ENCODE measurements at places on chromosomes 7 and 10.

DNA sequence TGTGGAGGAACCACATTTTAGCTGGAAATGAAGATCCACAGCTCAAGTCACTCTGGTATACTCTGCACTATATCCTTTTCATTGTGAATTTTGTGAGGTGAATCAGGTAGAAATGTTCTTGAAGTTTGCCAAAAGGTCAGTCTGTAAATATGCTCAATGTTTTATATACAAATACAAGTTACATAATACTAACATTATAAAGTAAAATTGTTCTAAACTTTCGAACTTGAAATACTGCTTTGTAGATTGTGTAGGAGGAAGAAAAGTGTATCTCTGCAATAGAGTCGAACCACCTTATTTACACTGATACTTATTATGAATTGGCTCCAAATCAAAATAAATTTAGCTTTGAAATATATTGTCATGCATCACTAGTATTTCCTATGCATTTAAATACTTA is 7.0 kb downstream of the MIOS start:
- no peak for DNase-seq

- no peak for DNase-seq
Measured at GRCh38 chr7:95493247-95493646, 7.5 kb downstream of the ASB4 start.

- DNase-seq, result no peak
Measured at GRCh38 chr7:88635149-88635548, 124.4 kb upstream of the ZNF804B start.

GRCh38 chr7:76338298-76339084 is 20.3 kb downstream of the YWHAG start:
- no peak for DNase-seq

- no peak for DNase-seq
Measured at GRCh38 chr7:120933475-120933874, 17.1 kb upstream of the ING3 start.

DNA sequence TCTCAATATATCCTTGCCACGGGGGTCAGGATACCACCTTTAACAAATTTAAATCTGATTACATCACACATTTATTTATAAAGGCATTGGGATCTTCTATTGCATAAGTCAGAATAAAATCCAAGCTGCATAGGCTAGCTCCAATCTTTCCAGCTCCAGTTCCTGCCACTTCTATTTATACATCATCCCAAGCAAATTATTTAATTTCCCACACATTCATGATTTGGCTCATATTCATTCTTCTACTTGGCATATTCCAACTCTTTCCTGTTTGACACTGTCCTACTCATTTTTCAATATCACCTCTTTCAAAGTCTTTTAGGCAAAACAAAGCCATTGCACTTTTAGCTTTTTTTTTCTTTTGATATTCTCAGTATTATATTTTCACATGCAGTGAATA is 579.0 kb upstream of the FZD8 start:
- no peak for DNase-seq

DNA sequence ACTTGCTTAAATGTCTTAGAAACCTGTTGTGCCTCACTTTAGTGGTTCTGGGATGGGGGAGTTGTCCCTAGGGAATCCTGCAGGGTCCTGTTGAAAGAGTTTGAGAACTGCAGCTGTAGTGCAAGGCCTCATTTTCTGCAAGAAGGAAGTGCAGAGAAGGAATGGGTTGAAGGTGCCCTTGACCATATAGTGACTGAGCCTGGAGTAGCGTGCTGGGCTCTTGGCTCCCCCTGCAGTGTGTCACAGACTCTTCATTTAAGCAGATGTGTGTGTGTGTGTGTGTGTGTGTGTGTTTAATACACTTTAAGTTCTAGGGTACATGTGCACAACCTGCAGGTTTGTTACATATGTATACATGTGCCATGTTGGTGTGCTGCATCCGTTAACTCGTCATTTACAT is 92.2 kb downstream of the GRK5 start:
- DNase-seq, result no peak

DNA sequence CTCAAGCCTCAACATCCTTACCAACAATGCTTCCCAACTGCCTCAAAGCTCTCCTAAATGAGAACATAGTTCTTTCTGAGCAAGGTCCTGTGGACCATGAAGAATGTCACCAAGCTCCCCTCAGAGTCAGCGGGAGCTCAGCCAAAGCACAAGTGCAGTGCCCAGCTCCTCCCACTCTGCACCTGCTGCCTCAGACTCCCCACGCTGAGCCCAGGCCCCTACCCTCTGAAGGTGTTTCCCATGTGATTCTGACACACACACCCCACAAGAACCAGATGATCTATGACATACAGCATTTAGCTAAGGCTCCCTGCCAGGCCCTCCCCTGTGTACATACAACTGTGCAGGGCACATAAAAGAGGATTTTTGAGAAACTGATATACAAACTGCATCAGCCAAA is 19.2 kb downstream of the ERCC6 start:
- DNase-seq, result no peak

DNA sequence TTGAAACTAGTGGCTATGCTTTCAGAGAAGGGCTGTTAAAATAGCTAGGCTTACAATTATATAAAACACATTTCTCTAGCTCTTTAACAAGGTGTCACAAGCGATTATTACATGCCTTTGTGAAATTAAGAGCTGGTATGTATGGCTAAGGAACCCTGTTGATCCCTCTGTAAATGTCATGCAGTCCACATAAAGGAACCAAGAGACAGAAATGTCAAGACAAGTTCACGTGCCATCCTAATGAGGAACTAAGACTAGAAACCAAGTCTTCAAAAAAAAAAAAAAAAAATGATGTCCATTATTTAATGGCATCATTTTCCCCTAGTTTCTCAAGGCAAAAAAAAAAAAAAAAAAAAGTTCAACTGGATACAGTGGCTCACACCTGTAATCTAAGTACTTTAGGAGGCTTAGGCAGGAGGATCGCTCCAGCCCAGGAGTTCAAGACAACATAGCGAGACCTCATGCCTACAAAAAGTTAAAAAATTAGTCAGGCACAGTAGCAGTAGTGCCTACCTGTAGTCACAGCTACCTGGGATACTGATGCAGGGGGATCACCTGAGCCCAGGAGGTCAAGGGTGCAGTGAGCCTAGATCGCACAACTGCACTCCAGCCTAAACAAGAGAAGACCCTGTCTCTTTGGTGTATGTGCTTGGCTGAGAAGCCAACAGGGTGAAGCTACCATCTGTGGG is 63.4 kb downstream of the SRPK2 start:
- peak; percentile 41 for DNase-seq

GRCh38 chr7:55189878-55190436 is 171.1 kb downstream of the EGFR start:
- DNase-seq, result no peak

- DNase-seq, result no peak
Measured at GRCh38 chr7:97873606-97874005, 1.4 kb upstream of the ASNS start.

DNA sequence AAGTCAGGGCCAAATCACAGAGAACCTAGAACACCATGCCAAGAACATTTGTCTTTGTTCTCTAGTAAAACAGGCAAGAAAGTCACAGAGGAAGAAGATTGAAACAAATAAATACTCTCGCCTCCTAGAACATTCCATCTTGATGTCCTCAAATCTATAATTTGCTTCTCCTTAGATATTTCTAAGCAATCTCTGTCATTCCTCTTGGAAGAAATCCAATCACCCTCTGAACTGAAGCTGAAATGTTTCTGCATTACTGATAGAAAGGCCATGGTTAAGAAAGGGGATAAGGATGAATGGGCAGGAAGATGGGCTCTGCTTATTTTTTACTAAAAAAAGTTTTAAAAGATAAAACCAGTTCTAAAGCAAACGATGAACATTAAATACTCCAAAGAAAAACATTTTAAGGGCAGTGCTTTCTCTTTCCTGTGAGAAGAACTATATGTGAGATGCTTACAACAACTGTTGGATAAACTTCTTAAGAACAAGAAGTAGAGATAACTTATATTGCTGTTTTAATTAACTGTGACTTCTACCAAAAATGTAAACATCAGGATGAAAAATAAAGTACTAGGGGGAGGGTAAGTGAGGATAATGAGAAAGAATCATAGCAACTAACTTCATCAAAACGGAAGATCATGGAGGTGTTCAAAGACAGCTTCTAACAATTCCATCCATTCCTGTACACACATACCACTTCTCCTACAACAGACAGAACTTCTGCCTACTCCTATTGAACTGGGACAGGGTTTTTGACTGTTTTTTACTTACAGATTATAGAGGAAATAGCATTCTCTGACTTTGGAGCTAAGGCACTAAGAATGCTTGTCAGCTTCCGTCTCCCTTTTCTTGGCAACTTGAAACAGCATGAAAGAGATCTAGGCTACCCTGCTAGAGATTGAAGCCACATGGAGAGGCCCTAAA is 153.0 kb upstream of the LRRTM3 start:
- no peak for DNase-seq

DNA sequence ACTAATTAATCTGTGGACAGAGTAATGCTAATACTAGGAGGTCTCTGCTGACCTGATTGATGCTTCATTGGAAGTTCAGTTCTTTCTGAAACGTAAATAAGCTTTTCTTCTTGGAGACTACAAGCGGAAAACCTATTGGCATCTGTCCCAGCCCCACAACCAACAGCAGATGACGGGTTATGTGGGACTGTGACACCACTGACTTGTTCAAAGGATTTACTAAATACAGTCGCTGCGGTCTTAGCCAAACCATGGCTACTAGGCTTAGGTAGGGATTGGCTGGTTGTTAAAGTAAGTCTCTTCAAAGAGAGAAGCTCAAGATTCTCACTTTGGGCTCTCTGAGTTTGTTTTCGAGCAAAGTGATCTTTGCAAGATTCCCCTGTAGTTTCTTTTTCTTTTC is 68.3 kb downstream of the HYCC1 start:
- DNase-seq, result no peak

DNA sequence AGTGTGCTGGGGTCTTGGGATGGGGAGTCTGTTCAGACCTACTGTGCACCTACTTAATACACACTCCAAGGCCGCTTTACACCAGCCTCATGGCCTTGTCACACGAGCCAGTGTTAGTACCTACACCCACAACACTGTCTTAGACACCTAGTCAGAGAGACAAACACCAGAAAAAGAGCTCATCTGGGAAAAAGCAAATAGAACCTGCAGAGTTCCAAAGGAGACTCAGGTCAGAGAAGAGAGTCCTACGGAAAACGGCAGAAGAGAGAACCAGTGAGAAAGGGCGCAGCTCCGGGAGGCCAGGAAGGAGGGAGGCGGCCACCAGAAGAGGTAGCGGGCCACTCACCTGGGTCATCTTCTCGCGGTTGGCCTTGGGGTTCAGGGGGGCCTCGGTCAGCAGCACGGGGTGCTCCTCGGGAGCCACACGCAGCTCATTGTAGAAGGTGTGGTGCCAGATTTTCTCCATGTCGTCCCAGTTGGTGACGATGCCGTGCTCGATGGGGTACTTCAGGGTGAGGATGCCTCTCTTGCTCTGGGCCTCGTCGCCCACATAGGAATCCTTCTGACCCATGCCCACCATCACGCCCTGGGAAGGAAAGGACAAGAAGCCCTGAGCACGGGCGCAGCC is 105.3 kb upstream of the TNRC18 start:
- no peak for DNase-seq

- peak; percentile 84 for DNase-seq
Measured at GRCh38 chr10:31702005-31702404, 226.6 kb downstream of the ARHGAP12 start.

GRCh38 chr10:110074298-110074697 is 66.5 kb downstream of the ADD3 start:
- DNase-seq, result peak; percentile 54

- DNase-seq, result no peak
Measured at GRCh38 chr7:70695795-70696083, 436.2 kb upstream of the GALNT17 start.

DNA sequence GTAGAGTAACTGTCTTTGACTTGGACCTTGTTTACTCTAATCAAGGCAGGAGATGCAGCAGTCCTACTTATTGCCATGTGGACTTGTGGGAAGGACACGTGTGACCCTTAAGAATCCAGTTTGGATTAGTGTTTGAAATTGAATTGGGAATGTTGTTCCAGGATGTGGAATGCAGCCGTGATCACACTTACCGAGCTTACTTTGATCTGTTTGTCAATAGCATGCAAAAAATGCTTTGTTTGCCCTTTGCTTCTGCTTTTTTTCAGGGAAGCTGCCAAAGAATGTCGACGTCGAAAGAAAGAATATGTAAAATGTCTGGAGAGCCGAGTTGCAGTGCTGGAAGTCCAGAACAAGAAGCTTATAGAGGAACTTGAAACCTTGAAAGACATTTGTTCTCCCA is 84.7 kb downstream of the CREM start:
- peak; percentile 37 for DNase-seq

- DNase-seq, result peak; percentile 89
Measured at GRCh38 chr7:120996333-120996987, 7.9 kb downstream of the CPED1 start.

GRCh38 chr7:93877742-93878141 is 12.8 kb downstream of the TFPI2 start:
- no peak for DNase-seq

GRCh38 chr7:70665997-70666396 is 465.9 kb upstream of the GALNT17 start:
- no peak for DNase-seq

GRCh38 chr10:69051710-69052487 is 36.0 kb upstream of the SRGN start:
- peak; percentile 65 for DNase-seq

DNA sequence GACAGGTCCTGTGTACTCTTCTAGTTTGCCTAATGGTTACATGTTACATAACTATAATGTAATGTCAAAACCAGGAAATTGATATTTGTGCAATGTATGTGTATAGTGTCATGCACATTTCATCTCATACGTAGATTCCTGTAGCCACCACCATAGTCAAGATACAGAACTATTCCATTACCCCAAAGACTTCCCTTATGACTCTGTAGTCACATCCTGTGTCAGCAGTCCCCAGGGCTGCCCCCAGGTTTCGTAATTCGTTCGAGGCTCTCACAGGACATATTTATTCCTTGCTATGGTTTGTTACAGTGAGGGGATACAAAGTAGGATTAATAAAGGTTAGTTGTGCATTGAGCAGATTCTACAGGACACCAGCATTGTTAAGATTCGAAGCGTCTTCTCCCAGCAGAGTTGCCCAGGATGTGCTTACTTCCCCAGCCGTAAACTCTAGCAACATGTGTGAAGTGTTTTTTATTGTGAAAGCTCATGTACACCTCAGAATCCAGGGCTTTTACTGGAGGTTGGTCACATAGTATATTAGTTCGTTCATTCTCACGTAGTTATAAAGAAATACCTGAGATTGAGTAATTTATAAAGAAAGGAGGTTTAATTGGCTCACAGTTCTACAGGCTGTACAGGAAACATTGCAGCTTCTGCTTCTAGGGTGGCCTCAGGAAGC is 18.6 kb downstream of the RABGEF1 start:
- DNase-seq, result peak; percentile 93

- DNase-seq, result no peak
Measured at GRCh38 chr7:13904689-13905088, 84.8 kb downstream of the ETV1 start.

- DNase-seq, result no peak
Measured at GRCh38 chr7:1226186-1226901, 6.3 kb upstream of the UNCX start.

Measured in inflammatory macrophage treated with lipopolysaccharide for 1 hour (primary cell).